ENCODE measurements at places on chromosomes 2 and 18.

DNA sequence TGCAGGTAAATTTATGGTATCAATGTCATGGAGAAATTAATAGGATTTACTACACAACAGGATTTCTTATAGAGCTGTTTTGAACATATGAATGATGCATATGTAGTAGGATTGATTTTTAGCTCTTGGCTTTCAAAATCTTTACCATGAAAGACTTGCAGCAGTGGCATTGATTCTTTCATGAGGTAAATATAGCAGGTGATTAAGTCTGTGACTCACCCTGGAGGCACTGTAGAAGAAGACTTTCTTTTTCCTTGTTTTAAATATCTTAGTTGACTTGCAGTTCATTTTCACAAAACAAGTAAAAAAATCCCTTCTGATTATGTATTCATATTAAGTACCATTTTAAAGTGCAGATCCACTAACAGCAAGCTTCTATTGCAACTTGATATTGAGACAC is 463.0 kb downstream of the FBXO15 start:
- DNase-seq: peak; percentile 83

- peak; percentile 28 for DNase-seq
Observed at GRCh38 chr2:180679693-180680092, 300.7 kb upstream of the UBE2E3 start.

DNA sequence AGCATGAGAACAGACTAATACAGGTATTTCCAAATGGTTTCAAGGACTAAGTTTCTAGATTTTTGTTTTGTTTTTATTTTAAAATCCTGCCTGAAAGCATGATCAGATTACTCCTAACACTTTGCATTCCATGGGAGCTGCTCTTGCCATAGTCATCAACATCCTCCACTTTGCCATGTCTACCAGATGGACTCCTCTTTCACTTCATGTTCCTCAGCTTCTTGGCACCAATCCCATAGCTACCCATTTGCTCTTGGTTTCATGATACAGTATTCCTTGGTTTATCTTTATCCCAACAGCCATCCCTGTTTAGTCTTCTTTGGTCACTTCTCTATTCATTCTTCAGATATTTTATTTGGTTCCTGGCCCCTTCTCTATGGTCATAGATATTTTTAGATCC is 154.2 kb upstream of the CCDC195 start:
- no peak for DNase-seq

DNA sequence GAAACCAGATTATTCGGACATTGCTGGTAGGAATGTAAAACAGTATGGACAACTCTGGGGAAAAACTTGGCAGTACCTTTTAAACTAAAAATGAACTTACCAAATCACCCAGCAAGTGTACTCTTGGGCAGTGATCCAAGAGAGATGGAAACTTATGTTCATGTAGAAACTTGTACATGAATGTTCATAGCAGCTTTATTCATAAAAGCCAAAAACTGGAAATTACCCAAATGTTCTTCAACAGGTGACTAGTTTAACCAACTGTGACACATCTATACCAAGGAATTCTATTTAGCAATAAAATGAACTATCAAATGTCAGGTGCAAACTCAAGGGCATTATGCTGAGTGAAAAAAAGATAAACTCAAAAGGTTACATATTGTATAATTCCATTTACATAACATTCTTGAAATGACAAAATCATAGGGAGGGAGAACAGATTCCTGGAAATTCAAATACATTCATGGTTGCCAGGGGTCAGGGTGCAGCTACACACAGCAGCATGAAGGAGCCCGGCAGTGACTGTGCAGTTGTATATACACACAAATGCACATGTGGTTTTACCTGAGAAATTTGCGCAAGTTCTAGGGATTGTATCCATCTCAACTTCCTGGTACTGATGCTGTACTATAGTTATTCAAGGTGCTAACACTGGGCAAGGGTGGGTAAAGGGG is 3.5 kb upstream of the RNU4ATAC start:
- peak; percentile 100 for DNase-seq

GRCh38 chr2:96072746-96073145 is 38.0 kb upstream of the GPAT2 start:
- DNase-seq: no peak

DNA sequence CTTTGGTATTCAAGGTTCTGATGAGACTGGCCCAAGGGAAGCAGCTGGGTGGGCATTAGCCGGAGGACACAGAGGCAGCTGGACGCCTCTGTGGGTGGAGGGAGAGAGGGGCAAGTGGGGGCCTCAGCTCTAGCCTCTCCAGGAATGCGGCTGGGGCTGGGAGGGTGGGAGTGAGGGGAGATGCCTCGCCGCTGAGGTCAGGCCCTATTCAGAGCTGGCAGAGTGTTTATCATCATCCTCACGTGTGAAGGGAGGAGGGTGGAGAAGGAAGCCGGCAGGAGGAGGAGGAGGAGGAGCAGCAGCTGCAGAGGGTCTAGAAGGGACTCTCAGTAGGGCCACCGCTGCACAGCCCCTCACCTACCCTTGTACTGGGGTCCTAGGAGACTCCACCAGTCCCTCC is 43.1 kb downstream of the TNS1 start:
- no peak for DNase-seq

DNA sequence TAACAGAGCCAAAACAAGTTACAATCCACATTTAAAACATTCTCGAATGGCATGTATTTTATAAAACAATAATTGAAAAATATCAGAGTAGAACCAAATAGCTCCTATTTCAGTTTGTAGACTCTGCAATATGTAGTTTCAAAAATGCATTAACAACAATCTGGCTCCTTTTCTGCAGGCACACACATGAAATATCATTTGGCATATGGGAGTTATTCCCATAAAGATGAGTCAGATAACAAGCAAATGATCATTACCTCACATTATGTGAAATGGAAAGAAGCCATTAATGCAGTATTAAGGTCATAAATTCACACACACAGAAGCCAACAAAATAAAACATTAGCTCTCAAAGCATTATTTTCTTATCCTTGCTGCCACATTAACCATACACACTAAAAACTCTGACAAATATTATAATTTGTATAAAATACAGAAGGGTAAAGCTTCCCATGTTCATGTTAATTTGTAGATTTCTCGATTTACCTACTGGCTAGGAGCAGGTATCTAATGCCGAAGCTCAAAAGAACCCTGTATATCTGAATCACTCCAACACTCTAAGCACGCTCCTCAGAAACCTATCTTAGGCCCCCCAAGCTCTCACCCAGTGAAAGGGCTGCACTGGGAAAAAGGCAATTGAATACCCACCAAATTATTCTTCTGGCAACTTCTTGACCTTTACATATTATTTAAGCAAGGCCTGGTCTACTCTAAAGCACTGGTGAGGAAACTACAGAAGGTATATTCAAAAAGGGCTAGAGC is 13.8 kb downstream of the NBAS start:
- peak; percentile 9 for DNase-seq

GRCh38 chr2:78817430-78817829 is 208.1 kb upstream of the REG3G start:
- no peak for DNase-seq

DNA sequence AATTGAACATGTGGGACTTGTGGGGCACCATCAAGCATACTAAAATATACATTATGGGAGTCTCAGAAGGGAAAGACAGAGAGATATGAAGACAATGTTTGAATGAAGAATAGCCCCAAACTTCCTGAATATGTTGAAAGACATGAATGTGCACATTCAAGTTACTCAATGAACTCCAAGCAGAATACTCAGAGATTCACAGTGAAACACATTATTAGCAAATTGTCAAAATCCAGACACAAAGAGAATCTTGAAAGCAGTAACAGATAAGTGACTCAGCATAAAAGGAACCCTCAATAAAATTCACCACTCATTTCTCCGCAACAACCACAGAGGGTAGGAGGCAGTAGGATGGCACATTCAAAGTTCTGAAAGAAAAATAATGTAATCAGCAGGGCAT is 8.8 kb downstream of the C2orf92 start:
- no peak for DNase-seq

DNA sequence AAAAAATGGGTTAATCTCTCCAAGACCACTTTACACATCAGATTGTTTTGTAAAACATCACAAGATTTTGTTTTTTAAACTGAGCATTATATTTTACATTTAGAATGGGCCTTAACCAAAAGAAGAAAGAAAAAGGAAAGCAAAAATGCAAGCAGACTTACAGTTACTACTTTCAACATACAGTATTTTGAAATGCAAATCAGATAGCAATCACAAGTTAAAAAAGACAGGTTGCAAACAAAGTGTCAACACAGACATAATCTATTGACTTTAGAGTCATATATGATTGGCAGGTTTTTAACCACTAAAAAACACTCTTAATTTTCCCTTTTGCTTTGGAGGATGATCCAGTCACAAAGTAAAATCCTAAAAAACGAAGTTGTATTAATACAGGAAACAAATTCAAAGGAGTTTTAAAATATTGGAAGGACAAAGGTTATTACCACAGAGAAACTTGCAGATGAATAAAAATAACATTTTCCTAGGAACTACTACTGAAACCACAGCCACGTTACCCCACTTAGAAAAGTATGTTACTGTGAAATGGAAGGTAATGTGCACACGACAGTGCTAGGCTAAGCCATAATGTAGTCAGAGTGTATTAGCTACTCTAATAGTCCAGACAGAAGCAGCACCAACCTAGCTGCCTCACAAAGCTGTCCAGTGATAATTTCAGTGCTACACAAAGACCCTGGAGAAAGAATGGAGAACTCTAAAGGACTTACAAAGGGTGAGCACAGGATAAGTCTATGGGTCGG is 22.9 kb downstream of the DARS1 start:
- DNase-seq: no peak

- peak; percentile 45 for DNase-seq
Observed at GRCh38 chr2:168895771-168896170, 5.3 kb upstream of the G6PC2 start.

- DNase-seq: no peak
Observed at GRCh38 chr2:111119822-111120252, 877 bp upstream of the BCL2L11 start.

DNA sequence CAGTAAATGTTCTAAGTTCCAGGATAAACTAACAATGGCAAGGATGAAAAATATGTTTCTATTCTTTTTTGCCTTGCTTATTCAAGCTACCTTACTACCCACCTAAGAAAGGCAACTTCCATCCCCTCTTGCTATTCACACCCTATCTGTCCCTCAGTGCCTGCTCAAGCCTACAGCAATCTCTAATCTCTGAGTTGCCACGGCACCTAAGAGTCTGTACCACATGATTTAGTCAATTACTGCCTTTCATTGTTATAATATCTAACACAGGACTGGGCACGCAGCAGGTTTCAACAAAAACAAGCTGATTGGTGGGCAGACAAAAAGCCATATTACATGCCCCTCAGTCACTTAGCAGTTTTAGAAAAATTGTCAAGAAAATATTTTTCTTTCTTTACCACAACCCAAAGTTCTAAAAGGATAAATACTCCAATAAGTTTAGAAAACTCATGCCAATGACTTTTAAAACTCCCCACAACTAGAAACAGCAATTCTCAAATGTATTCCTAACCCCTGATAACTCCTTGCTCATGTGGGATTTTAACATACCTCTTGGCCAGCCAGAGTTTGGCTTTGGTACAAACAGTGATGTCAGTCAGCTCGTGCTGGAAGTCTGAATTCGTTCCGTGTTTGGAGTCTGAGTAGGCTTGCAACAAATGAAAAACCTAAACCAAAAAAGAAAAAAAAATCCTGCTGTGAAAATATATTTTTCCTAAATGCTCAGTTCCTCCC is 117.3 kb upstream of the ZFP36L2 start:
- peak; percentile 70 for DNase-seq

GRCh38 chr18:59561612-59562011 is 135.6 kb downstream of the CCBE1 start:
- DNase-seq: no peak

- peak; percentile 85 for DNase-seq
Observed at GRCh38 chr2:12486205-12487118, 230.3 kb upstream of the TRIB2 start.

GRCh38 chr2:27496357-27497287 is at the start of gene GCKR:
TSS of gene GCKR (plus strand) at chr2:27496839. CDS start at chr2:27496905, 66 bp downstream.
- peak; percentile 59 for DNase-seq

- no peak for DNase-seq
Observed at GRCh38 chr2:239467956-239468490, 67.2 kb upstream of the HDAC4 start.

DNA sequence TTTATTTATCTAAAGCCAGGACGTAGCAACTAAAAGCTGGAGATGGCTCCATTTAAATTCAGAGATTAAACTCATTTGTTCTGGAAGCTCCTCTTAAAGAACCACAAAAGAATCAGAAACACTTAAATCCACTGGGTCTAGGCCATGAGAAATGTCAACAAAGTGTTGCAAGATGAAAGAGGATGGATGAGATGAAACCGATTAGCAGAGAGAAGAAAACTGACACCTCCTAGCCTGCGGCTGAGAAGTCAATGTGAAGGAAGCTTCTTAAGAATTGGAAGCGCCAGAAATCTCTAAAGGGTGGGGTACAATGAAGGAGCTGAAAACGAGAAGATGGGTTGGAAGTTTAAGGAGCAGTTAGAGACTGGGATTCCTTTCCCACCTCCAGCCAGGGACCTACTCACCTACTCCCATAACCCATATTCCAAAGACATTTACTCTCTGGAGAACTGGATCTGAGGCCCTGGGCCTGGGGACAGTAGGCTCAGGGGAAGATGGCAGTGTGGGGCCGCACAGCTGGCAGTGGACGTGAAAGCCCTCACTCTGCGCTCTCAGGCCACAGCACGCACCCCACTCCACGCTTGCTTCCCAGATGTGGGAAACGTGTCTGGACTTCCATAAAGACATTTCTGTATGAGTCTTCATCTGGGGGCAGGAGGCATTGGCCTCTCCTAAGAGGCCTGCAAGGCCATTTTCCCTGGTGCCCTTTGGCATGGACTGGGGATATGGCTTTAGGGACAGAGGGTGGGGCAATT is 188.4 kb downstream of the LOXHD1 start:
- DNase-seq: peak; percentile 23

GRCh38 chr18:12702221-12703095 is at the start of the genes CEP76 and PSMG2:
TSS of gene CEP76 (minus strand) at chr18:12702723. CDS start at chr18:12702548, 175 bp downstream.
TSS of gene PSMG2 (plus strand) at chr18:12703042. CDS start at chr18:12703108, 66 bp downstream.
- DNase-seq: peak; percentile 74

DNA sequence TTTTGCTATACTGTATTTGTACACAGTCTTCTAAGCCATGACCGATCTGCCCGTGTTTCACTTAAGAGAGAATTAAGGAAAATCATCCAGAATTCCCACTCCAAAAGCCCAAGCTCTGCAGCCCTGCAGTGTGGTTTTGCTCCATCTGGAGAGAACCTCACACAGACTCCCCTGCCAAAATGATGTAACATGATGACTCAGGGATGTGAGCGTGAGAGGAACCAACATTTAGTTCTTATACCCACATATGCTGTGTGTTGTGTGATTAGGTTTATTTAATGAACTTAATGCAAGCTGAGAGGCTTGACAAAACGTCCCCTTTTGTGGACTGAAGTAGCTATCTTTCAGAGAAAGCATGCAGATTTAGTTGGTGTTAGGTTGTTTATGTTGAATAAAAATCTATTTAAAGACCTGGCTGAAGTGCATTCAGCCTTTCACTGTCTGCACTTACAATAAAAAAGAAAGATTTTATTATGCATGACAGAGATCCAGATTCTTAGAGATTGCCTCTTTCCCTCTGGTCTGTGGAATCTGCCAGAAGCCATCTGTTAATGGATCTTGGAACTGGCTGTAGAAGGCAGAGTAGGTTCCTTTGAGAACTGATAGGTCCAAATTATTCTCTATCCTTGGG is 6.3 kb downstream of the RAB12 start:
- peak; percentile 89 for DNase-seq
